ENCODE measurements at places on chromosomes 6 and 20. TPM values are rescaled to one million over a fixed set of nuclear protein-coding genes. Genes with fewer than 3 reads are reported as not detected.

DNA sequence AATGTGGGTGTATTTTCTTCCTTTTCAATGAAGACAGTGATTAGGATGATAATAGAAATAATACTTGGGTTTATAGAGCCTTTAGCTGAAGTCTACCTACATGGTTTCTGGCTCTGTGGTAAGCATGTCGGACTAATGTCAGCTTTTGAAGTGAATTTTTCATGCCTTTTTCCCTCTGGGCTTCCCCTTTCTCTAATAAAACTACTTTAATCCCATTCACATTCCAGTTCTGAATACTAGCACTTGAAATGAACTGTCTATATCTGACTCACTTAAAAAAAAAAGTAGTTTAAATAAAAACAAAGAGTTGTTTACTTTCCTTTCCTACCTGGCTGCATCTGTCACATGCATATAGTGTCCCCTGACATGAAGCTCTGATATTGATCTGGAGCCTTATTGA, 545.9 kb upstream of the FLRT3 start:
- DNase-seq = no peak

DNA sequence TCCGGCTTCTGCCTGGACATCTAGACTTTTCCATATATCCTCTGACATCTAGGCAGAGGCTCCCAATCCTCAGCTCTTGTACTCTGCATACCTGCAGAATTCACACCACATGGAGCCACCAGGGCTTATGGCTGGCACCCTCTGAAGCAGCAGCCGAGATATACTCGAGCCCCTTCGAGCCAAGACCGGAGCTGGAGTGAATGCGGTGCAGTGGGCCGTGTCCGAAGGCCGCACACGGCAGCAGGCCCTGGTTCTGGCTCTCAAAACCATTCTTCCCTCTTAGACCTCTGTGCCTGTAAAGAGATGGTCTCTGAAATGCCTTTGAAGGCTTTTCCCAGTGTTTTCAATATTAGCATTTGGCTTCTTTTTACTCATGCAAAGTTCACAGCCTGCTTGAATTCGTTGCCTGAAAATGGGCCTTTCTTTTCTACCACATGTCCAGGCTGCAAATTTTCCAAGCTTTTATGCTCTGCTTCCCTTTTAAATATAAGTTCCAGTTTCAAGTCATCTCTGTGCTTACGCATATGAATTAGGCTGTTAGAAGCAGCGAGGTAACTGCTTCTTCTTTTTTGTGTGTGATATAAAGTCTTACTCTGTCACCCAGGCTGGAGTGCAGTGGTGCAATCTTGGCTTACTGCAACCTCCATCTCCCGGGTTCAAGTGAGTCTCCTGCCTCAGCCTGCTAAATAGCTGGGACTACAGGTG, 3.8 kb upstream of the SIRPB1 start:
- DNase-seq = no peak

DNA sequence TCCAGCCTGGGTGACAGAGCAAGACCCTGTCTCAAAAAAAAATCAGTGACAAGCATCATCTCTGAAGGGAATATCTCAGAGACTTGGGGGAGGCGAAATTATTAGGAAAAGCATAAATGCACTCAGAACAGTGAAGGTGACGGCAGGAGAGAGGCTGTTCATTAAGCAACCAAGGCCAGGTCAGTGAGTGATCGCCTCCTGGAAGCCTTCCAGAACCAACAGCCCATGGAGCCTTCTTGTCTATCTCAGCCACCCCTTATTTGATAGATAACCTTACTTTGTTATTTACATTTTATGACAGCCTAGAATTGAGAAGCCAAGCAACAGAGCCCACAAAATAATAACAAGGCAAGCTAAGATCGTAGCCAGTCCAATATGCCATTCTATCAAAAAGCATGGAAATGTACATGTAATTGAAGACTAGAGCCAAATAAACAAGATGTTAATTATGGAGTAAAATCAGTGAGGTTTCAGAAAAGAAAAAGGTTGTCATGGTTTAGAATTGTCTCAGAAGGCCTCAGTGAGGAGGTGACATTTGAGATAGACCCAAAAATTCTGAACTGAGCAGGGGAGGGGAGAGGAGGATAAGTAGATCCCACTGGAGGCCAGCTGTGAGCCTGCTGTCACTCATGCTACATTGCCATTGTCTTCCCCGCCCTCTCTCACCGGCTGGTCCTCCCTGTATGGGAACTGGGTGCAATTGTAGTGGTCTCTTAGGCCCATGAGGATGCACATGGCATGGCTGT, 17.8 kb downstream of the BNIP5 start:
- no peak for DNase-seq

DNA sequence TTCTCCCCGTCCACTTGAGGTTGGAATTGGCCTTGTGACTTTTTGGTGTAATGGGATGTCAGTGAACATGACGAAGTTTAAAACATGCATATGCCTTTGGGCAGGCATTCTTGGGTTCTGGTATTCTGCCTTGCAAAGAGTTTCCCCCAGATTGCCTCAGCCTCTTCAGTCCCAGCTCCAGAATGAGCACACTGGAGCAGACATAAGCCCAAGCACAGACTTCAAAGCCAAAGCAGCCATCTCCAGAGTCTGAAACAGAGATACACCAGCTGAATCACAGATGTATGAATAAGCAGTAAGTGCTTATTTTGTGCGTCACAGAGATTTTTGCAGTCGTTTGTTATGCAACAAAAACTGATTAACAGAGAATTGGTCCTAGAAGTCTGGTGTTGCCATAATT, 546.0 kb downstream of the FRK start:
- DNase-seq = no peak

GRCh38 chr6:40456390-40457013, 130.7 kb downstream of the LRFN2 start:
- DNase-seq = no peak

DNA sequence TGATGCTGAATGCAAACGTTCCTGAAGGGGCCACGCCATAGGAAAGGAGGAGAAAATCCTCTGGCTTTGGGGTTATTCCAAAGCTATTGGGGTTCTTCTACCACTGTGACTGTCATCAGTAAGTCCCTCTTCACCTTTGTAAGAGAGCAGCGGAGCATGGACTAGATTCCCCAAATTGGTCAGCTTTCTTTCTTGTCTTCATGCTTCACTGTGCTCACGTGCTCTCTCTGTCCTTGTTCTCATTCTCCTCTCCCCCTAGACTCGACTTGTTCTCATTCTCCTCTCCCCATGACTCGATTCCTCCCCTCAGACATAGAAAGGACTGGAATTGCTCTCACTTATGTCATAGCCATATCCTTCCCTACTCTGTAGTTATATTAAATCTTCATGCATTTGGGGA, 54.8 kb upstream of the ADGRG6 start:
- no peak for DNase-seq

GRCh38 chr6:107198631-107199416, 83.5 kb upstream of the BEND3 start:
- no peak for DNase-seq

DNA sequence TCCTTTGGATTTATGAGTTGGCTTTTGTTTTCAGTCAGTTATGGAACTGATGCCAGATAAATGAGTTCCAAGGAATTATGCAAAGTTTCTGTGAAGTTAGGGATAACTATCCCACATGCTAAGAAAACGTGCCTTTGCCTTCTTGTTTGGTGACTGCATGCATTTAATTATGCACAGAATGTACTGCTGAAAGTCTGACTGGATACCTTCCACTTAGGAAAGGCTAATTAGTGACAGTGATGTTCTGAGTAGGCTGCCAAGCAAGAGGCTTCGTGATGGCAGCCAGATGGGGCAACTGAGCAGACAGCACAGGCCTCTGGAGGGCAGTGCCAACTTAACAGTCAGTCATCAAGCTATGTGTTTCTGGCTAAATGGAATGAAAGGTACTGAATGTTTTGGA, 289.9 kb downstream of the CD109 start:
- DNase-seq = no peak

DNA sequence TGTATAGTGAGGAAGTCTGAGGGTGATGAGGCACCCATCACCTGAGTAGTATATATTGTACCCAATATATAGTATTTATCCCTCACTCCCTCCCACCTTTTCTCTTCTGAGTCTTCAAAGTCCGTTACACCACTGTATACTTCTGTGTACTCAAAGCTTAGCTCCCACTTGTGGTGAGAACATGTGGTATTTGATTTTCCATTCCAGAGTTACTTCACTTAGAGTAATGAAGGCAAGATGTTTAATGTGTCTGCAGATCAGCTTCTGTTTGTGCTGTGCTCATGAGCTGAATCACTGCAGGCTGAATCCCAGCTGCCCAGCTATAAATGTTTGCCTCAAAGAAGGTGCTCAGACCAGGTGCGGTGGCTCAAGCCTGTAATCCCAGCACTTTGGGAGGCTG, 139.3 kb upstream of the FOXA2 start:
- no peak for DNase-seq

GRCh38 chr20:16662467-16662866, 67.4 kb upstream of the SNRPB2 start:
- DNase-seq = no peak

The SNTA1 gene
- 44.7 TPM for total RNA-seq

The PROCR gene
- 239 TPM for total RNA-seq

The ASIP gene
- total RNA-seq = not detected

The SOBP gene
- 18.7 TPM for total RNA-seq

The GID8 gene
- 14.9 TPM for total RNA-seq

The MAK gene
- 0.28 TPM for total RNA-seq

The DSP gene
- total RNA-seq = 3.0 TPM

The CRISP2 gene
- not detected for total RNA-seq

The BHLHE23 gene
- total RNA-seq = not detected

The TINAG gene
- total RNA-seq = not detected

The BEND3 gene
- 1.8 TPM for total RNA-seq

The ADAM33 gene
- total RNA-seq = 70.3 TPM
